ENCODE measurements at places on chromosomes 16 and 17. TPM values are rescaled to one million over a fixed set of nuclear protein-coding genes. Genes with fewer than 3 reads are reported as not detected.
A peak's percentile ranks its signal among the peaks of the same experiment; 100 is the strongest.

Gene CDH8
- not detected for total RNA-seq

- H3K4me3 ChIP-seq, result no peak overlapping the region
- H3K27me3 ChIP-seq, result no peaks in the 10 kb centered on the region
- H3K4me1 ChIP-seq, result no peaks in the 10 kb centered on the region
- H3K36me3 ChIP-seq, result no peaks in the 10 kb centered on the region
- peak overlapping the region; percentile 58 for H3K27ac ChIP-seq
Observed at GRCh38 chr17:44279666-44280391, 11.9 kb upstream of the SLC4A1 start.

- peaks cover 4% of the 10 kb centered on the region for H3K36me3 ChIP-seq
- H3K4me1 ChIP-seq, result no peaks in the 10 kb centered on the region
- peak; percentile 32 for DNase-seq
- H3K27me3 ChIP-seq, result no peaks in the 10 kb centered on the region
- H3K27ac ChIP-seq, result no peak overlapping the region
Observed at GRCh38 chr17:14211801-14212200, 24.9 kb downstream of the CDRT15 start.

DNA sequence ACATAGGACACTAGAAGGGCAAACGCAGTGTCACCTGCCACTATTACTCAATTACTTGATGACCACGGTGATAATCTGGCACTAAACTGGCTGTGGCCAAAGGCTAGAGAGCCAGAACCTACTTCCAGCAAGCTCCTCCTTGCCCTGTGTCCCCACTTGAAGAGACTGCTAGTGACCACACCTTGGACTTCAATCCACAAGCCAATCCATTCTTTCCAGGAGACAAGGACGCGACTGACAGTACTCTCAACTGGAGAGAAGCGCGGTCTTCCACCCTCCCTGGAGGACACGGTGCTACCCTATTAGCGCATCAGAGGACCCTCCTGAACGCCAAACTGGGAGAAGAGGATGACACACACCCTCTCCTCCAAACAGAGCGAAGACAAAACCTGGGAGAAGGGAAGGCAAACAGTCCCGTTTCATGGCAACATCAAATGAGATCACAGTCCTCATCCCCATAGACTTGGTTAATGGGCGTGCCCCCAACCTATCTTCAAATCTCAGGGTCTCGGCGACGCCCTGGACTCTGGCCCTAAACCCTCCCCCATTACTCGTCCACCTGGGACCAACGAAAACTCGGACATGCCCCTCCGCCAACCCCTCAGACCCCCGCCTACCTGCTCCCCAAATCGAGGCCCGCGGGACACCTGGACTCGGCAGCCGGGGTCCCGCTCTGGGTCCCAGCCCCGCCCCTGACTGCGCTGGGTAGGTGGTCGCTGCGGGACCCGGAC lies 508 bp downstream of the FLCN start:
- H3K4me3 ChIP-seq, result peak overlapping the region; percentile 100
- H3K36me3 ChIP-seq, result peaks cover 10% of the 10 kb centered on the region

DNA sequence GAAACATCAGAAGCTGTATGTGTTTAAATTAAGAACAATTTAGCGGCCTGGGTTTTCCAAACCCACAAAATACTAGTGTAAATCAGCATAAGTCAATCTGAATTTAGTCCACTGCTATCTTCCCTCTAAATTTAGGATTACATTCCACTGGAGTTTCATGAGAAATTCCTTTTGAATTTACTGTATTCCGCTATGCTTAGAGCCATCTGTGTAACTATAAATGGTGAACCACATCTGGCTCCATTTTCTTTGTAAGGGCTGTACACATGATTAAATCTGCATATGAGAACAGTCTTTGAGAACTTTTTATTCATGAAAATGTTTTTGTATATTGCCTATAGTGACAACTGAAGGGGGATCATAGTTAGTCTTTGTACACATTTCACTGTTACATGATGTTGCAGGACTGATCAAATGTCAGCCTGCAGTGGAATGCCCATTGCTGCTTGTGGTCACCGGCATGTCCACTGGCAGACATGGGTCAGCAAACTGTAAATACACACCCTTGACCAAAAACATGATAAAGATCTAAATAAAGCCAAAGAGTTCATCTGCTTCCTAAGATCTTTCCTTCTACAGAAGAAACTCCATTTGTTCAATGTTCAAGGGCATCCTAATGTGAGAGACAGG lies 36.8 kb downstream of the RPGRIP1L start:
- no peaks in the 10 kb centered on the region for H3K36me3 ChIP-seq
- H3K27me3 ChIP-seq, result no peaks in the 10 kb centered on the region
- no peak for DNase-seq
- H3K4me3 ChIP-seq, result no peak overlapping the region

DNA sequence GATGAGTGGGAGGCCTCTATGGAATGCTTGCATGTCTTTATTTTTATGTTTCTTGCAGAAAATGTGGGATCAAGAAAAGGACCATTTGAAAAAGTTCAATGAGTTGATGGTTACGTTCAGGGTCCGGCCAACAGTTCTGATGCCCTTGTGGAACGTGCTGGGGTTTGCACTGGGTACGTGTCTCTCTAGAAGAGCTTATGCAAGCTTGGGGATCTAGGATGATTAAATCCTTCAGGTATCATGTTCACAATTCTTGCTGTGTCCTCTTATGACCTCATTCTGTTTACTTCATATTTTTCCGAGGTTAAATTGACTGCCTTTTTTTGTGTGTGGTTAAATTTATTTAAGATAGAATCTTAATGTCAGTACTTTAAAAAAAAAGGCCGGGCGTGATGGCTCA lies 6.4 kb downstream of the COQ7 start:
- no peak for DNase-seq
- H3K27me3 ChIP-seq, result no peaks in the 10 kb centered on the region
- no peaks in the 10 kb centered on the region for H3K4me1 ChIP-seq
- peaks cover 19% of the 10 kb centered on the region for H3K36me3 ChIP-seq
- no peak overlapping the region for H3K27ac ChIP-seq

GRCh38 chr17:38711792-38712571 lies 6.9 kb downstream of the MLLT6 start:
- peaks cover 59% of the 10 kb centered on the region for H3K36me3 ChIP-seq
- DNase-seq, result no peak
- no peak overlapping the region for H3K27ac ChIP-seq
- peaks cover 8% of the 10 kb centered on the region for H3K4me1 ChIP-seq
- no peak overlapping the region for H3K4me3 ChIP-seq
- no peaks in the 10 kb centered on the region for H3K27me3 ChIP-seq

DNA sequence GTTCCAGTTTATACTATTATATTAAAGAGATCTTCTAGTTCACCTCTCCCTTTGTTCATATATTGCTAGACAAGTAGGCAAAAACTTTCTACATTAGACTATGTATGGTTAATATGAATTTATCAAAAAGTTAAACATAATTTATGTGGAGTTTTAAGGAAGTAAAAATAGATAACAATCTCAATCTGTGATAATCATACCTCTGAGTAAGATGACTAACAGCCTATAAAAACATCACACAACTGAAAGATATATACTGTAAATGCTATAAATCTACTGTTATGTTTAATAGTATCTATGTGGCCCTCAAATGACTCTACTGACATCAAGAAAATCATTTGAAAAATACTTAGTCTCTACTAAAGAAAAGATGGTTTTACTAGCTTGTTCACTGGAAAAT lies 37.1 kb downstream of the AP1G1 start:
- no peak for DNase-seq
- no peaks in the 10 kb centered on the region for H3K4me1 ChIP-seq
- H3K4me3 ChIP-seq, result no peak overlapping the region
- no peaks in the 10 kb centered on the region for H3K27me3 ChIP-seq

GRCh38 chr16:82111944-82112343 lies 58.1 kb downstream of the MPHOSPH6 start:
- no peaks in the 10 kb centered on the region for H3K4me1 ChIP-seq
- H3K27me3 ChIP-seq, result no peaks in the 10 kb centered on the region
- H3K27ac ChIP-seq, result no peak overlapping the region
- H3K4me3 ChIP-seq, result no peak overlapping the region
- DNase-seq, result no peak

Gene WNT9B
- total RNA-seq, result 1.2 TPM

DNA sequence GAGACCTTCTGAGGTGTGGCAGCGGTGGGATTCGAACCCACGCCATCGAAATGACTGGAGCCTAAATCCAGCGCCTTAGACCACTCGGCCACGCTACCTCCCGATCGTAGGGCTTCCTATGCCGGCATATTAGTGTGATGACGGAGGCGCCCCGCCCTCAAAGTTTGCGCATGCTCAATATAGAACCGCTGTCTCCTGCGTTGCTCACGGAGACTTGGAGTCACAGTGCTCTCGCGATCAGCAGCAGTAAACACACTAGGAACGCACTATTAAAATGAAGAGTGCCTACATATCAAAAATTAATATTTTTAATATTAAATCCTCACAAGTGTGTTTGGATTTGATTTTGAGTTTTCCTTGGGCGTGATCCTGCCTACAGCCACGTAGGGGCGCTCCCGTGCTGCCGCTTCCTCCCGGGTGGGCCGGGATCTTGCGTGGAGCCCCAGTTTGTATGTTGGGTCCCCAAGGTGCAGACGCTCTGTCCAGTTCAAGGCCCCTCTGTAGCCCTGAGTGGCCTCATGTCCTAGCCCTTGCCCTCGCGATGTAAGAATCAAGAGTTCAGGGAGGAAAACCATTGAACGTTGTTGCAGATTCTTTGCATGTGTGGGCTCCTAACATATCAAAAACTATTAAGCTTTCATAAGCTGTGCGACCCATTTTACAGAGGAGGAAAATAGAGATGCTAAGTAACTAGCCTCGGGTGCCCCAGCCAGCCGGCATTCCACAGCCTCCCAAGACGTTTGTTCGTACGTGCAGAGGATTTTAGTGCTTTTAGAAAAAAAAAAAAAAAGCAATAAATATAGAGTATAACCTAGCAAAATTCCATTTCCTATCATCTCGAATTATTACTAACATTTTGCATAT lies 10.2 kb upstream of the EEF2K start:
- peak overlapping the region; percentile 78 for H3K27ac ChIP-seq
- peak; percentile 87 for DNase-seq
- H3K27me3 ChIP-seq, result no peaks in the 10 kb centered on the region
- H3K36me3 ChIP-seq, result no peaks in the 10 kb centered on the region
- H3K4me3 ChIP-seq, result peak overlapping the region; percentile 36

GRCh38 chr16:51391798-51392511 lies 240.9 kb upstream of the SALL1 start:
- no peak overlapping the region for H3K27ac ChIP-seq
- DNase-seq, result no peak
- H3K4me1 ChIP-seq, result no peaks in the 10 kb centered on the region
- no peaks in the 10 kb centered on the region for H3K36me3 ChIP-seq
- no peaks in the 10 kb centered on the region for H3K27me3 ChIP-seq

GRCh38 chr17:18250259-18250658 lies 8.3 kb downstream of the FLII start:
- DNase-seq, result peak; percentile 44
- H3K27ac ChIP-seq, result no peak overlapping the region
- H3K36me3 ChIP-seq, result peaks cover 83% of the 10 kb centered on the region
- H3K27me3 ChIP-seq, result no peaks in the 10 kb centered on the region
- H3K4me1 ChIP-seq, result no peaks in the 10 kb centered on the region
- H3K4me3 ChIP-seq, result no peak overlapping the region

Gene TEKT5
- not detected for total RNA-seq

DNA sequence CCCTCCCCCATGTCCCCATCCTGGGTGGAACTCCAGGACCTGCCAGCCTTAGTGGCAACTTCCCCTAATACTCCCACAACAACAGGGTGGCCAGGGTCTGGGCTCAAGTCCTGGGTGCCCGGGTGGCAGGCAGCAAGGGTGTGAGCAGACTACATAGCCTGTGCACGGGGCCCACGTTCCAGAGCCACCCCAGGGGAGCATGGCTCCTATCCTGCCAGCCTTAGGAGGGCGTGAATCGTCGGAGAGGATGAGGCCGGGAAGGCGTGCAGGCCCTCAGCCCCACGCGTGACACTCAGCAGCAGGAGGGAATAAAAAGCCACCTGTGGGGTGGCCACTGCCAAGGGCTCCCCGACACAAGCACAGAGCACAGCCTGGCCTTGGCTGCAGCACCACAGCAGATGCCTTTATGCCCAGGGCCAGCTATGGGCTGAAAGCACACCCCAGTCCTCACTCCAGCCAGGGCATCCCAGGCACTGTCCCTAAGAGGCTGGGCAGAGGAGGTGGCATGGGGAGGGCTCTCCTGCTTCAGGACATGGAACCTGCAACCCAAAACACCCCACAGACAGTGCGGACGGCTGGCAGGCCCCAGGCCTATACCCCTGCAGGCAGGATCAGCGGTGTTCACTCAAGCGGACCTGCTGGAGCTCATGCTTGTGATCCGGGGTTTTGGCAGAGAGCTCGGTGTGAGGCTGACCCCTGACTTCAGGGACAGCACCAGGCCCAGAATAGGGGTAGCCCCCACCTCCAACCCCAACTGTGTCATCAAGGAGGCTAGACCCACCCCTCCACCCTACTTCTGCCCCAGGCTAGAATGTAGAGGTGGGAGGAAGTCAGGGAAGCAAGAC lies 2.7 kb downstream of the BCAR1 start:
- H3K4me3 ChIP-seq, result no peak overlapping the region
- no peaks in the 10 kb centered on the region for H3K36me3 ChIP-seq
- peak overlapping the region; percentile 91 for H3K27ac ChIP-seq
- DNase-seq, result peak; percentile 76

- H3K4me1 ChIP-seq, result peaks cover 48% of the 10 kb centered on the region
- H3K36me3 ChIP-seq, result no peaks in the 10 kb centered on the region
- H3K27ac ChIP-seq, result no peak overlapping the region
- no peak overlapping the region for H3K4me3 ChIP-seq
Observed at GRCh38 chr17:77314601-77315000, 173.8 kb downstream of the SEC14L1 start.

Gene CFAP97D1
- total RNA-seq, result not detected

GRCh38 chr17:54861471-54861983 lies 39.1 kb upstream of the TOM1L1 start:
- DNase-seq, result no peak
- no peak overlapping the region for H3K4me3 ChIP-seq
- no peaks in the 10 kb centered on the region for H3K27me3 ChIP-seq
- H3K36me3 ChIP-seq, result no peaks in the 10 kb centered on the region
- peaks cover 9% of the 10 kb centered on the region for H3K4me1 ChIP-seq
- no peak overlapping the region for H3K27ac ChIP-seq

Gene SLC5A11
- total RNA-seq, result not detected

- no peaks in the 10 kb centered on the region for H3K4me1 ChIP-seq
- no peaks in the 10 kb centered on the region for H3K27me3 ChIP-seq
- peaks cover 5% of the 10 kb centered on the region for H3K36me3 ChIP-seq
- H3K27ac ChIP-seq, result no peak overlapping the region
Observed at GRCh38 chr17:67076290-67076689, 31.9 kb downstream of the CACNG1 start.

GRCh38 chr17:29021226-29021625 lies 15.4 kb upstream of the SEZ6 start:
- no peaks in the 10 kb centered on the region for H3K27me3 ChIP-seq
- no peak overlapping the region for H3K4me3 ChIP-seq
- no peak overlapping the region for H3K27ac ChIP-seq
- no peak for DNase-seq

DNA sequence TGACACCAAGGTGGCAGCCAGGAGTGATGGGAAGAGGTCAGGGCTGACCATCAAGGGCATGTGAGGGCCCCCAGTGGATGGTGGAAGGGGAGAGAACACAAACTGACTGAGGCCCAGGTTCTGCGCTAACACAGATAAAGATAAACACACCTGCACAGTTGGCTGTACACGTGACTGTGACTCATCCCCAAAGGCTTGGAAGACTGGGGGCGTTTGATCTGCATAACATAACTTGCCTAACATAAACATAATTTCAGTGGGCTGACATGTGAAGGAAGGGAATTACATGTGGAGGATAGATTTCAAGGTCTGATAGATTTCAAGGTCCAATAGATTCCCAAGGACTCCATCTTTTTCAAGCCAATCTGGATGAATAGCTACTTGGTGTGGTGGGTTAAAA lies 100.9 kb upstream of the TNRC6C start:
- no peaks in the 10 kb centered on the region for H3K4me1 ChIP-seq
- no peak overlapping the region for H3K27ac ChIP-seq
- no peak overlapping the region for H3K4me3 ChIP-seq
- no peak for DNase-seq
- no peaks in the 10 kb centered on the region for H3K36me3 ChIP-seq

All from thyroid gland (tissue), 4 donors.